Right lung (tissue), 10 donors: ENCODE measurements at places on chromosomes 16 and 17. TPM values are rescaled to one million over a fixed set of nuclear protein-coding genes. Genes with fewer than 3 reads are reported as not detected.

The MPO gene
- polyA plus RNA-seq: 12.6 TPM

The MAP2K6 gene
- 23.4 TPM for polyA plus RNA-seq

The CCDC144A gene
- polyA plus RNA-seq: 1.7 TPM

The TBC1D3D gene
- 5.2 TPM for polyA plus RNA-seq

The APOH gene
- 3.6 TPM for polyA plus RNA-seq

The LIMD2 gene
- 33.7 TPM for polyA plus RNA-seq
